ENCODE measurements at places on chromosomes 5 and 9.

DNA sequence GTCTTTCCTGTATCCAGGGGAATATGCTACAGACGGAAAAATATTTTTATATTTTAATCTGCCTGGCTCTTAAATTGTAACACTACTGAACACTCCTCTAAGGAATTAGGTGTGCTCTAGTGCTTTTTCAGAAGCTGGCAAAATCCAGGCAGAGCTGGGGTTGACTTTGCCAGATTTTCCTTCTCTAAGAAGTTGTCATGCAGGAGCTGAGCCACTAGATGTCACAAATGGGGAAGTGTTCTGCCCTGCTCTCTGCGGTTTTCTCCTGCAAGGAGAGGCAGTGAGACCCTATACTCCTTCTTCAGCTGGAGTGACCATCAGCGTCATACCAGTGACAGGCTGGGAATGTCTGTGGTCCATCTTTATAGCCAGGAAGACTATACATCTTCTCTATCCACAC is 112.5 kb downstream of the HAPLN1 start:
- no peak for DNase-seq

- peak; percentile 29 for DNase-seq
These were observed at the start of gene FER for GRCh38 chr5:108747774-108748400. FER (plus strand) TSS chr5:108747897; CDS start chr5:108798183, 50,286 bp downstream.

DNA sequence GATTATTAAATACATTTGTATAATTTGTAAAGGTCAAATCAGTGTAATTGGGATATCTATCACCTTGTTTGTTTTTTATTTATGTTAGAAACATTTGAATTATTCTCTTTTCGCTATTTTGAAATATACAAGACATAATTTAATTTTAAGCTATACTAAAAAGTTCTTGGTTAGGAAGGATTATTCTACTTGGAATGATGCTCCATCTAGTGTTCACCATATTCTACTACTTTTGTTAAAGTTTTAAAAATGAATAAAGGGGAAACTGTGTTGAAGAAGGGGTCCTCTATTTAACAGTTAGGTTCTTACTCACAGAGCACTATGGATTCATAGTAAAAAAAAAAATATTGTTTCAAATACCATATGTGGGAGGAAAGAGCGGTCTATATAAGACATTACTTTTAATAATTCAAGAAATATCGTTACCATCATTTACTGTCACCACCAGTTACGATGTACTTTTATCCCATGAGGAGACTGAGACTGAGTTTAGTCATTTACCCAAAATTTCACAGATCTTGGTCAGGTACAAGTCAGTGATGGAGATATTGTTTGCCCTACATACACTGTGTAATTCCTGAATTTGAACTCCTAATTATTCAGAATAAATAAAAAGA is 6.3 kb upstream of the STOM start:
- DNase-seq: no peak

DNA sequence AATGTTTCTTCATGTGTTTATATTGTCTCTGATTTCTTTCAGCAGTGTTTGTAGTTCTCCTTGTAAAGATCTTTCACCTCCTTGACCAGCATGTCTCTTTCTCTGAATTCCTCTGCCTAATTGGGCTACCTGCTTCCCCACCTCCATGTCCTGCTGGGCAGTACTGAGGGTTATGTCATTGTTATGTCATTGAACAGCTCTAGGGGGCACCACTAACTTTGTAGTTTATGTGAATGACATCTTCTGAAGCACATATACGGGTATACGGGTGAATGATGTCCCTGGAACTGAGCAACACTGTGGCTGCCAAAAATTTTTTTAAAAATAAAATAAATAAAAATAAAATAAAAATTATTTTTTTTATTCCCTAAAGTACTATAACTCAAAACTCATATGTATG is 16.9 kb upstream of the SNCAIP start:
- no peak for DNase-seq

DNA sequence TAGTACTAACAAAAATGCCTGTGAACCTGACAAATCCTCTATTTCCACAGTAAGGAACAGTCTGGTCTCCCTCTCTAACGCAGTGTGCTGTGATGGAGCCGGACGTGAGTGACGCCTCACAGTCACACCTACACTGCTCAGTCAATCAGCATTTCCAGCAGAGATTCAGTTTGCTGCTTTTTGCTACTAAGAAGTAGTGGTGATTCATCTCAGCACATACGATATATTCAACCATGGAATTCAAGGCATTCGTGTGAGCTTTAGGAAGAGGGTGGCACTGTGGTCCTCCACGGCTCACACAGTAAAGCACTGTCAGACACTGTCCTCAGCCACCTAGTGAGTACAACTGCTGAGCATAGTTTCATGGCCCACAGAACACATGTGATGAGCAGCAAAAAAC is 70.9 kb downstream of the SETX start:
- no peak for DNase-seq

DNA sequence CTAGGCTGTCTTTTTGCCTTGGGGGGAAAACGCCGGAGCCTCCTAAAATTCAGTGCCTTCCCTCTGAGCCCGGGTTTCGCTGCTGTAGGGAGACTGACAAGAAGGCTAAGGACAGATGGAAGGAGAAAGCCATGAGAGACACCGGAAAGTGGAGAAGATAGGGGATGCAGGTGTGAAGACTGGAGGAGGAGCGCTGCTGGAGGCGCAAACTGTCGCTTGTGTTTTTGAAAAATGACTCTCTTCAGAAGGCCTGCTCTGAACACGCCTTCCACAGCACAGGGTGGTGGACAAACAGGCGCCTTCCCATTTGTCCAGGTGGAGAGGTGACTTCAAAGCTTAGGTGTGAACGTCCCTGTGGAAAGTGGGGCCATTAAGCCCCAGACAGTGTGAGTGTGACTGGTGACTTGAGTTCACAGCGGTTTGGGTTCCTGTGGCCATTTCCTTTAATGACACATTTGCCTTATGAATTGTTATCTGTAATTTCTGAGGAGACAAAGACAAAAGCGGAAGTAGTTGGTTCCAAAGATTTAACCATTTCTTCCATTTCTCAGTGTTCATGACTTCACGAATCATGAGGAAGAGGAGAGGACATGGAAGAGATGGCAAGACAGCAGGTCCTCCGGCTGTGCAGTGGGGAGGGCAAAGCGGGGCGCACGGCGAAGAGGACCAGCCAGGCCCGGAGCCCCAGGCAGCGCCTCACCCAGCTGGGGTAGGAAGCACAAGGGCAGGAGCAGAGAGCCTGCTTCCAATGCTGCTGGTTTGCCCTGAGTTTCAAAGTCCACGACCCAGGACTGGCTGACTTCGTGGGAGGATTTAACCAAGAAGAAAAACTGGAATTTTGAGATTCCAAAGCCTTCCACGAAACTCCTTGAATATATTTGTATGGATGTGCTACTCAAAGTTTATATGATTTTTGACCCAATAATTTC is 27.8 kb upstream of the SEMA4D start:
- no peak for DNase-seq

GRCh38 chr5:143110591-143110990 is 292.9 kb downstream of the NR3C1 start:
- no peak for DNase-seq

DNA sequence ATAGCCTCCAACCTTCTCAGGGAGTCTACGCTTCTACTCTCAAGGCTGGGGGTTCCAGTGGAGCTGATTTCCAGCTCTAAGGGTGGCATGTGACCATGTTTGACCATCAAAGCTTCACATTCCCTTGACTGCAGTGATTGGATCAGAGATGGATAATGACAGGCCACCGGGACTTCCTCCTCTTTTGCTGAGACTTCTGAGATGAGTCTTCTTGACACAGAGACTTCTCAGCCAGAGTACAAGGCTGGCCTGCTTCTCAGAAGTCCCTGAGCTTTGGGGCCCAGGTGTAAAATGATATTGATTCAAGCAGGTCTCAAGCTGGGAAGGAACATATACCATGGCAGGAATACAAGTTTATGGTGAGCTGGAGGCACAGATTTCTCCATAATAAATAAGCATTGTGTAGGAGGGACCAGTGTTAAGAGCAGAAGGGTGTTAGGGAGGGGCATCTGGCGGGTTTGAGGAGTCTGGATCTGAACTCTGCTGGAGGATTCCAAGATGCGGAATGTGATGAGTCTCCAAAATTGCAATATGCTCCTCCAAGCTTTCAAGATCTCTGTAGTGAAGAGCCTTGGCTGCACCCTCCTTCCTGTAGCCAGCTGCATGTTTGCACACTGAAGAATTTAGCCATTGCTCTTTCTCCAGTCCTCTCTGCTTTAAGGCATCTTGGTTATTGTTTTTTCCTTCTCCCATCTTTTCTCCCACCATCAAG is 41.7 kb upstream of the HSD17B4 start:
- DNase-seq: no peak

GRCh38 chr5:78447775-78448424 is 87.5 kb downstream of the SCAMP1 start:
- no peak for DNase-seq

- no peak for DNase-seq
These were observed 841.5 kb downstream of the DTWD2 start for GRCh38 chr5:118146824-118147223.

- DNase-seq: peak; percentile 82
These were observed 53.4 kb downstream of the GALNT12 start for GRCh38 chr9:98860871-98861293.

DNA sequence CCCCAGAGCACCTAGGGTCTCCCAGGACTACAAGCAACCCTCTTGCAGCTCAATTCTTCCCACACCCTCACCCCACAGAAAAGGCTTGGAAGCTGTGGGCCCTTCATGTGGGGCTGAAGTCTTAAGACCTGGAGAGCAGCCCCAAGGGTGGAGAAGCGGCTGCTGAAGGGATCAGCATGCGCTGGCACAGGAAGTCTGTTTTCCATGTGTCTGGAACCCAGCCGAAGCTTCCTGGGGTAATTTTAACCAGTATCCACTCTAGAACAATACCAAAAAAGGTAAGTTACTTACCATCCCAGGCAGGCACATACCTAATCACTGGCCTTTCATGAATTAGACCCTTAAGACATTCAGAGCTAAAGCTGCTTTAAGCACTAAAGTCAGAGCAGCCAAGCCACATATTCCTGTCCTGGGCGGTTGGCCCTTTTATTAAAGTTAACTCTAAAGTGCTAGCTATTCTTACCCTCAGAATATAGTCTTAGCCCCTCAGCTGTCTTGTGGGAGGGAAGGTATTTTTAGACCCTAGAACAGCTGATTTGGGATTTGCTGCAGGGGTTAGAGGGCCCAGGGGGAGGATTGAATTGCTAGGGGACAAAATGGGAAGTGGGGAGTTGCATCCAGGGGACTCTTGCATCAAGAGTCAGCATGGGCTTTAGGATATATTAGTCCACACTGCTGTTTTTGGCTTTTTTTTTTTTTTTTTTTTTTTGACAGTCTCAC is 6.9 kb downstream of the IL17B start:
- no peak for DNase-seq

- DNase-seq: no peak
These were observed 42.2 kb upstream of the RNF130 start for GRCh38 chr5:180113660-180114303.

GRCh38 chr9:94920420-94921091 is 194.1 kb downstream of the AOPEP start:
- DNase-seq: peak; percentile 45

DNA sequence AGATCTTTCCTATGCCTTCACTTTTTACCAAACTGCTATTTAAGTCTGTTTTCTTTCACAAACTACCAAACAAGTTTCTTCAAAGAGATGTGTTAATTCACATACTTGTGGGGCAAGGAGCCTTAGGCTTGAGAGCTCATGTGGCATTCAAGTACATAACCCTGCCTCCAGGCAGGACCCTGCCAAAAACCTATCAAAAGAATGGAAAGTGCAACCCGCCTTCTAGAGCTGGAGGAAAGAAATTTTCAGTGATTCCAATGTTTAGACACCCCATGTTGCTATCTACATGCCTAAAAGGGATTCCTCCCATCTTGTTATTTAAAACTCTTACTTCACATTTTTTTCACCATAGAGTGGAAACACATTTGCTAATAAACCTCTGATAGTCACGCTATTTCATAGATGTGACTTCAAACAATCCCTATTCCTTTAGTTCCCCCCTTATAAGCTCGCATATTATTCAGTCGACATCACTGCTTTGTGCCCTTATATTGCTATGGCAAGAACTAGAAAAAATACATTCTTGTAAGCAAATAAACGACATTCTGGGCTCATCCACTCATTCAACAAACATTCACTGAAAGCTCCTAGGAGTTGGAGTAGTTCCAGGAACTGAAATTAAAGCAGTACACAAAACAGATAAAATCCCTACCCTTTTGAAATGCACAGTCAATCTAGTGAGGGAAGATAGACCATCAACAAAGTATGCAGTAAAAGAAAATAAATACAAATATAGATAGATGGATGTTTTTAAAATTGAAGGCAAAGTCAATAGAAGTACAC is 518.1 kb downstream of the ELAVL2 start:
- no peak for DNase-seq

GRCh38 chr9:15512204-15512603 is 1.4 kb upstream of the PSIP1 start:
- no peak for DNase-seq

DNA sequence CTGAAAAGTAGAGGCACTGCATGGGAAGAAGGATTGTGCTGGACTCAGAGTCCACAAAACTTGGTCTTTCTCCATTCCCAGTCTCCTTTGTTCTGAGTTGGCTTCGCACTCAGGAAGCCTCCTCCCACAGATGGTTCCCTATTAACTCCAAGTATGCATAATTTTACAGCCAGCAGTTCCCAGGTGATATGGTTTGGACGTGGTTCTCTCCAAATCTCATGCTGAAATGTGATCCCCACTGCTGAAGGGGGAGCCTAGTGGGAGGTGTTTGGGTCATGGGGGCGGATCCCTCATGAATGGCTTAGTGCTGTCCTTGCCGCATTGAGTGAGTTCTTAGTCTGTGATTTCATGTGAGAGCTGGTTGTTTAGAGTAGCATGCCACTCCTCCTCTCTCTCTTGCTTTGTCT is 86.6 kb downstream of the FEM1C start:
- peak; percentile 47 for DNase-seq

DNA sequence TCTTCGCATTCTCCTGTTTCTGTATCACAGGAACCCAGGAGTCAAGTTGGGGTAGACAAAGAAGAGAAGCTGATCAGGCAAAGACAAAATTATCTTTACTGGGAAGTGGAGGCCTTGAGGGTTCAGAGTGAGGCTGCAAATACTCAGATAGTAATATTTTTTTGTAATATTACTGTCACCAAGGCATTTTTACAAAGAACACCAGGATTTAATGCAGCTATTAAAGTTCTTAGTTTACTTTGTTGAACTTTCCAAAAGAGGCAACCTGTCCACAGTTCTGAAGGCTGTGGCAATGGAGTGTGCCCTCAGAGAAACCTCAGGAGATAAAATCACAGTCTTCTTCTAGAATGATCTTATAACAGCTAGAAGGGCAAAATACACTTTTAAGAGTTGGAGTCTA is 74.9 kb downstream of the PGM5 start:
- no peak for DNase-seq

- no peak for DNase-seq
These were observed 171.2 kb upstream of the MPDZ start for GRCh38 chr9:13450723-13451122.

DNA sequence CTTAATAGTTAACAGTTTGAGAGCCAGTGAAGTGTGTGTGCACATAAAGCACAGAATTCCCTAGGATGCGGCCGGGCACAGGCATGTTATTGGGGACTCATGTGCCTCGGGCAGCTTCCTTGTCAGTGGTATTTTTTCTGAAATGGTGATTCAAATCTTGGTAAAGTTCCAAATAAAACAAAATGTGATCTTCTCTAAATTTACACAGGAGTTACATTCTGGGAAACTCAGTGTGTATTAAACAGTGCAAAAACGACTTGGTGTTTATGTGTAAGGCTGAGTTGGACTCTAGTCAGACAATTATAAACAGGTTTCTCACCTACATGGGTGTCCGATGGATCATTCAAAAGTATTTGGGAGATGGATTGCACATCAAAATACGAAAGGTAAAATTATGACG is 48.9 kb downstream of the BOD1 start:
- peak; percentile 49 for DNase-seq

- DNase-seq: no peak
These were observed 28.7 kb upstream of the F2RL1 start for GRCh38 chr5:76789991-76790581.

All from skeletal muscle cell (primary cell).